ENCODE measurements at places on chromosomes 3 and 15.
A peak's percentile ranks its signal among the peaks of the same experiment; 100 is the strongest.

GRCh38 chr3:56884387-56884786, 82.6 kb upstream of the ARHGEF3 start:
- no peak for DNase-seq

DNA sequence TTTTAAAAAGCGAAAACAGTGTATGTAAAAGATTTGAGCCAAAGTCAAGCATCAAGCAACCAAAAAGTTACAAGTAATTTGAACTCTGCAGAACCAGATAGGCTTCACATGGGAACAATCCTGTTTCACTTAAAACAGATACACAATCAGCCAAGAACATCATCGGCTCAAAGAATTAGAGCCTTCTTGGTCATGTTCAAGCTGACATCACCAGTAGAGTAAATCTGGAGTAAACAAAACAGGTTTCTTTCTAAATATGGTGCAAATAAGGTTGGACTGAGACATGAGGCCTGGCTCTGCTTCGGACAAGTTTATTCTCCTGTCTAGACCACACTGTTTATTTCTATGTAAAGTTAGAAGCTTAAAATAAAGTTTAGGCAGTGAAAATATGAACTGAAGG, 116.0 kb downstream of the GMNC start:
- DNase-seq: peak; percentile 2

- DNase-seq: no peak
Measured at GRCh38 chr3:122994954-122995353, 32.6 kb downstream of the SEMA5B start.

GRCh38 chr3:57982561-57983243, 25.5 kb upstream of the FLNB start:
- DNase-seq: no peak

- DNase-seq: no peak
Measured at GRCh38 chr3:58021962-58022361, 13.7 kb downstream of the FLNB start.

GRCh38 chr15:59918994-59919951, 84.8 kb upstream of the FOXB1 start:
- peak; percentile 69 for DNase-seq

DNA sequence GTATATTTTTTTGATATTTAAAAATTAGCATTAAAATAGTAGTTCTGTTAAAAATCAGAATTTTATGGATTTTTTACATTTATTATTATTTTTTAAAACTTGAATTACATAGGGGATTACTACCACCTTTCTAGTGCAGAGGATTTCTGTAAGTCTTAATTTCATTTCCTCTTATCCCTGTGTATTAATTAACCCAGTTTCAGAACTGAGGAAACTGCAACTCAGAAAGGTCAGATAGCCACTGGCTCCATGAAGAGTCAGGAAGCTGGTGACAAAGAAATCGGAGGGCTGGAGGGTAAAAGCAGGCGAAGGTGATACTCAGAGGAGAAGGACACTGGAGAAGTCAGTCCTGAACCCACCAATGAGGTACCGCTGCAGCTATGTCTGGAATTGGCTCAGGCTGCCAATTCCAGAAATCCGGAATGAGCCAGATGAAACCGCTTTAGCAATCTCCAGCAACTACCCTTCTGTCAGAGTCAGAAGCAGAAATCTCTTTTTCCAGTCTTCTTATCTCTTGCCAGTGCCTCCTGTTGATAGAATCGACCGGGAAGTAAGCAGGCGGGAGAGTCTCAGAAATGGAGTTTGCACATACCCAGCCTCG, 308.5 kb downstream of the SV2B start:
- DNase-seq: no peak

DNA sequence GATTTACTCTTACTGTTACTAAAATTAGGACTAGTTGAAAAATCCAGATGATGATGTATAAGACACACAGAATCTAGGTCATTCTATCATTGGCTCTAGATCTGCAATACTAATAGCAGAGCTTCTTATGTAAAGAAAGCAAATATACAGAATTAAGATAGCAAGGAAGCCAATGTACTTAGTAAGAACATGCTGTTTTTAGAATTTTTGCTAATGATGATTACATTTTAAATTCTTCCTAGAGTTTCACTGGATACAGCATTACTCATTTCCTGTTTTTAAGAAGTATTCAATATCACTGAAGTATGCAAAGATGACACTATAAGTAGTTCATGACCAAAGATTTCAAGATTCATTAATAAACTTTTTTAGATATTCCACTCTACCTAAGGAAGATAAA, 60.7 kb downstream of the CFAP20DC start:
- DNase-seq: peak; percentile 91

- no peak for DNase-seq
Measured at GRCh38 chr3:5305684-5305989, 118.1 kb downstream of the EDEM1 start.

DNA sequence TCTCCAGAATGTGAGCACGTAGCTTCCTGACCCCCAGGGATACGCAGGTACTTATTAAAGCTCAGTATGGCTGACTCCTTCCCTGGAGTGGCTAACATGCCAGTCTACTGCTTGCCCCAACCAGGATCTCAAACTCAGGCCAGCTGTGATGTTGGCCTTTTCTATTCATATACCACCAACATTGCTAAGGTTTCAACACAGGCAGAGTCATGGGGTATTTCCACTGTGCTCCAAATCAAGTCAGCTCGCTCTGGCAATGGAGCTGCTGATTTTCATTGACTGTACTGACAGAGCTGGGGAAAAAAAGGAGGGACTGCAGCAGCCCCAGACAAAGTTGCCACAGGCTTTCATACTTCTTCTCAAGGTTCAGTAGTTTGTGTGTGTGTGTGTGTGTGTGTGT, 87.0 kb downstream of the CFAP20DC start:
- DNase-seq: peak; percentile 41

DNA sequence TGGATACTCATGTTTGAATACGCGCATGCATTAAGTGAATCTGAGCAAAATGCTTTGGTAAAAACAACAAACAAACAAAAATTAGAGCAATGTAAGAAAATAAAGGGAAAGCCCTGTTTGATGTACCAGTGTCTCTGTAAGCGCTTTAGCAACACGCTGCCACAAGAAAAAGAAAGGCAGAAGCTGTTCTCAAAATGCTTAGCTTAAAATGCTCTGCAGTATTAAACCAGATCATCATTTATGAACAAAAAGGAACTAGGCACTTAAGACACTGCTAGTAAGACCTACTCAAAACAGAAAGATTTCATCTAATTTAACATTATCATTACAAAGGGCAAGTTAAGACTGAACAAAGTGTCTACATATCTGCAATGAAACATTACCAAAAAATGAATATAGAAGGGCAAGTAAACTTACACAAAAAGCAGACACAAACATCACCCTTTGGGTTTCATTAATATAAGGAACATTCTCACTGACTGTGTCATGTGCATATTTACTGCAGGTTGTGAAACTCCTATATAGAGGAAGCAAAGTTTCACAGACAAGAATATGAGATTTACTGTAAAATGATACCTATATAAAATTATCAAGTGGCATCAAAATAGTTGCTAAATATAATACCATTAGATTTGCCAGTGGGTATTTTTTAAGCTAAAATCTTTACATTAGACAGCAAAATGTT, 102.1 kb downstream of the FBXL22 start:
- no peak for DNase-seq

- no peak for DNase-seq
Measured at GRCh38 chr3:54131026-54131605, 8.8 kb downstream of the CACNA2D3 start.

- DNase-seq: no peak
Measured at GRCh38 chr3:123610331-123610730, 25.5 kb upstream of the HACD2 start.

- peak; percentile 50 for DNase-seq
Measured at GRCh38 chr15:84752700-84753099, 4.3 kb downstream of the ZNF592 start.

DNA sequence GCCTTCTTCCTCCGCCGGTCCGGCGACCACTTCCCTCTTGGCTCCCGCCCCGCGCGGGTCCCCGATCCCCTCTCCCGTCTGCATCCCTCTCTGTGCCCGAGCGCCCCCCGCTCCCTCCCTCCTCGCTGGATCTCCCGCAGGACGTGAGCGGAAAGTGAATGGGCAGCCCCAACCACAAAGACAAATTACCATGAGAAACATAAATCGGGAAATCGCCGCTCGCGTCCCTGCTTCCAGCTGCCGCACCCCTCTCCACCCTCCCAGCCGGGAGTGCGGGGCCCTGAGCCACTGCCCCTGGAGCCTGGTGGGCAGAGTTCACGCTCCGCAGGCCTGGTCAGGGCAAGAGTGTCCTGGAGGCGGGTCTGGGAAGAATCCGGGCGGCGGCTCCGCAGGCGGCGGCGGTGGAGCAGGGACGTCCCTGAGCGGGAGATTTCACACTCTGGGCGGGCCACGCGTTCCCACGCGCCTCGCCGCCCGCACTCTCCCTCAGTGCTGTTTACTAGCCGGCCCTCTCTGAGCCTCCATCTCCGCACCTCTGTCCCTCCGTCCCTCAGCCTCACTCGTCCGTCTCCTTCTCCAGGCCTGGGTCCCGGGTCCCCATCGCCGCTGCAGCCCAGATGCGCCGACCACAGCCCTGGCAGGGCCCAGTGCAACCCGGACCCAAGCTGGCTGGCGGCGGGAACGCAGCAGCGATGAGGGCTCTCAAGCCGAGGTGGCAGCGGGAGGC, 835 bp downstream of the SEMA5B start:
- DNase-seq: no peak

GRCh38 chr15:83065431-83065830, 1.6 kb downstream of the BTBD1 start:
- DNase-seq: no peak

DNA sequence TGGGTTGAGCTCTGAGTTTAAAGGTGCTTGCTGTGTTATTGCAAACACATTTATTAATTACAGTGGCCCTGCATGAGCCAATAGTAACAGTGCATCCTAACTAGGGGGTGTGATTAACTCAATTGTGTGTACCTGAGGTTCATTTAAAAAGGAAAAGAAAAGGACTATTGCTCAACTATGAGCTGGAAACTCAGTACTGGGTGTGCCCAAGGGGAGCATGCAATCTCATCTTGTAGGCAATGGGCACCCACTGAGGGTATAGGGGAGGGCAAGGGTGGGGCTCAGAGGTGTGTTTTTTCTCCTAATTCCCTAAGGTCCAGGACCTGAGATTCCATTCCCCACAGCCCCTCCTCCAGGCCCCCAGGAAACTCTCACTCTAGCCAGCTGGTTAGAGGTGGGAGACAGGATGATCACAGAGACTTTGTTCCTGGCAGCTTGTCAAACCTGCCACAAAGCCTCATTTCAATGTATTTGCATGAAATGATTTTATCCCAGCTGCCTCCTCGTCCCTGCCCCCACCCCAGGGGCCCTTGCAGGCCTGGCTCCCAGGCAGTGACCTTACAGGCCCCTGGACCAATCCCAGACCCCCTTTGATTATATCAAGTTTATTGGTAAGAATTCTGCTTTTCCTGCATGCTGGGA, 220.7 kb downstream of the TBC1D2B start:
- DNase-seq: no peak

DNA sequence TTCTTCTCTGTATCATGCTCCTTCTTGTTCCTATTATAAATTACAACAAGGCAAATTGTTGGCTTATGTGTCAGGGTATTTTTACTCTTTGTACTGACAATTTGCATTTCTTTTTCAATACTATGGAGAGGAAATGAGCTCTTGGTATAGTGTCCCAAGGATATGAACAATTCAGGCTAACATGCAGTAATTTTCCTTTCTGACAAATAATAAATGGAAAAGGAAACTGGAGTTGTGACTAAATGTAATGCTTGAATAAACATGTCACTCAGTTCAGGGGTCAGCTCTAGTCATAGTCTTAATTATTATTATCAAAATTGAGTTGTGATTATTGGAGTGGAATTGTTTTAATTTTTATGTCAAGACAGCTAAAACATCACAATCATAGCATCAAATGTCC, 256.0 kb upstream of the ZPLD1 start:
- no peak for DNase-seq

GRCh38 chr3:77134769-77135168, 94.9 kb downstream of the ROBO2 start:
- DNase-seq: no peak

- DNase-seq: no peak
Measured at GRCh38 chr3:132325103-132325606, 7.9 kb downstream of the ACP3 start.

- DNase-seq: no peak
Measured at GRCh38 chr3:186760141-186760833, 23.1 kb upstream of the EIF4A2 start.

GRCh38 chr3:143472731-143473523, 353.4 kb downstream of the CHST2 start:
- no peak for DNase-seq

DNA sequence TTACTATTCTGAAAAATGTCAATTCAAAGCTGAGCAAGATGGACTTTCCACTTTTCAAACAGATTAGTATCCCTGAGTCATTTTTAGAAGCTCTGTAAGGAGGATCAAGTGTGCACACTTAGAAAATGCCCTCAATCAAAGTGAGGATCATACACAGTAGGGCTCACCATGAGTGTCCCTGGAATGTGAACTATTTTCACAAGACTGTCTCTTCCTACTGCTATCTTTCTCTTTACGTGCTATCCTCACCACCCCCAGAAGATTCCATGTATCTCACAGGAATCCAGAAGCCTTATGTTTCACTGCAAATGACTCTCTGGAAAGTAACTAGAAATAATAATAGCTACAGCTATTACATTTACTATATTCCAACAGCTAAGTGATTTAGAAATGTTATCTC, 349.9 kb upstream of the TGFBR2 start:
- DNase-seq: no peak

DNA sequence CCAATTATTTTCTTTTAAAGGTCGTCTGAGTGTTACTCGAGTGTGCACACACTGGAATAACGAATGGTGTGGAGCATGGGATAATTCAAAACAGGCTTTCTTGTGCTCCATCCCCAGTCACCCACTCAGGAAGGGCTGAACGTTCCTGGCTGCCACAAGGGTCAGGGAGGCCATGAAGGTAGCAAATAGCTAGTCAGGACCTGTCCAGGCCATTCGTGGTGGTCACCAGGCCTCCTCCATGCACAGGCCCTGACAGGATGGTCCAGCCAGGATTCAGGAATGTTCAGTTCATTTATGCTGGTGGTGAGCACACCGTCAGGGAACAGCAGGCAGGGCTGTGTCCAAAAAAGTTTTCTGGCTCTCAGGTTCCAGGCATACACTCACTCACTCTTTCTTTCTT, 11.7 kb upstream of the NR2E3 start:
- no peak for DNase-seq

DNA sequence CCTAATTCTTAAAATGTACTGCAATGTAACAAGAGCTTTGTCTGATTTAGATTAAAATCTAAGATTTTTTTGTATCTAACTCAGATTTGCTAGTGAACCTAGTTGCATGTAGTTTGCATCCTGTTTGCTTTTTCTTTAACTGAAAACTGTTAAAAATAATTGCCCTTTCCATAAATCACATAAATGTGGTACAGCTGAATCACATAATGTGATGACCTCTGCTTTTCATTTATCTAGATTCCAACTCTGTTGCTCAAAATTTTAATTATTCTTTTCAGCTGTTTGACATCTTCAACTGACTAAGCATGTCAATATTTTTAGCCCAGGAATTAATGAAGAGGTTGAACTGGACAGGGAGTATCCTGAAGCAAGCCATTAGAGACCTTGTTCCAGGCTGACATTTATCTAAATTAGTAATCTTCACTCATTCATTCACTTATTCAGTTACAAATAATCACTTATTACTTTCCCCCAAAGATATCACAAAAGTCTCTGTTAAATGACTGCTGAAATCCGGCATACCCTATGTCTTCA, 101.9 kb upstream of the PLXND1 start:
- DNase-seq: peak; percentile 1
